H4 (cell line): ENCODE measurements at places on chromosomes 2 and 18.

- no peak for DNase-seq
Observed at GRCh38 chr2:16176971-16177480, 236.7 kb downstream of the MYCN start.

DNA sequence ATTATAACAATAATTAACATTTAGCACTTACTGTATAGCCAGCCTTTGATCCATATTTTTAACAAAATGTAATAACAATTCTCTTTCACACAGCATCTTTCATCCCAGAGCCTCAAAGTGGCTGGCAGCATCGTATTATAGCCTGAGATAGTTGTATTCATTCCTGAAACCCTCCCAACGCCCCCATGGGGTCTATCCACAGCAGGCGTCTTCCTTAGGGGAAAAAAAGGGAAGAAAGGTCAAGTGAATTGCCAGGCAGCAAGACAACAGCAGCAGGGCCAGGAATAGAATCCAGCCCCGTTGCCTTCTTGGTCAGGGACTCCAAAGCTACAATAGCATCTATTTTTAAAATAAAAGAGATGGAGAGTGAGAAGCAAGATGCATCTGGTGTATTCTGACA lies 424.4 kb upstream of the ID2 start:
- no peak for DNase-seq

GRCh38 chr2:197675711-197676188 lies 363 bp upstream of the RFTN2 start:
- peak; percentile 21 for DNase-seq

GRCh38 chr2:160794926-160795325 lies 301.3 kb upstream of the RBMS1 start:
- no peak for DNase-seq

GRCh38 chr2:211591426-211591825 lies 947.2 kb downstream of the ERBB4 start:
- DNase-seq = no peak

GRCh38 chr2:53622141-53622540 lies 145.5 kb upstream of the CHAC2 start:
- DNase-seq = no peak

GRCh38 chr18:76859474-76860339 lies 37.4 kb downstream of the ZNF236 start:
- no peak for DNase-seq

GRCh38 chr2:235510318-235510717 lies 16.5 kb downstream of the AGAP1 start:
- DNase-seq = no peak

GRCh38 chr18:26056291-26056690 lies 34.1 kb downstream of the SS18 start:
- no peak for DNase-seq

- DNase-seq = no peak
Observed at GRCh38 chr2:20107352-20107751, 55.9 kb upstream of the LAPTM4A start.

DNA sequence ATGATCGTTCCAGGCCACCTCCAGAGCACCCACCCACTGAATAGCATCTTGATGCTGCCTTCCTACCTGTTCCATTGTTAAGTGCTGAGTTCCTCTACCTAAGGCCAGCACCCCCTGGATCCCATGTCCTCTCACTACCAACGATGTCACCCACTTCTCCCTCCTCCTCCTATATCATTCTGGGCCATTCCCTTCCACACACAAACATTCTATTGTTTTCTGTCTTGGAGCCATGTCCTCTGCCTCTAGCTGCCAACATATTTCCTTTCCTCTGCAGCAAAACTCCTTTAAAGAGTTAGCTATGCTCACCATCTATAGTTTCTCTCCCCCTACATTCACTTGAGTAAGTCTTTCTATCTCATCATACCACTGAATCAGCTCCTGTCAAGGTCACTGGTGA lies 64.0 kb upstream of the ACKR3 start:
- DNase-seq = no peak

- DNase-seq = no peak
Observed at GRCh38 chr2:168478206-168478605, 22.1 kb downstream of the CERS6 start.

GRCh38 chr18:68778280-68778886 lies 19.5 kb upstream of the CCDC102B start:
- DNase-seq = no peak

DNA sequence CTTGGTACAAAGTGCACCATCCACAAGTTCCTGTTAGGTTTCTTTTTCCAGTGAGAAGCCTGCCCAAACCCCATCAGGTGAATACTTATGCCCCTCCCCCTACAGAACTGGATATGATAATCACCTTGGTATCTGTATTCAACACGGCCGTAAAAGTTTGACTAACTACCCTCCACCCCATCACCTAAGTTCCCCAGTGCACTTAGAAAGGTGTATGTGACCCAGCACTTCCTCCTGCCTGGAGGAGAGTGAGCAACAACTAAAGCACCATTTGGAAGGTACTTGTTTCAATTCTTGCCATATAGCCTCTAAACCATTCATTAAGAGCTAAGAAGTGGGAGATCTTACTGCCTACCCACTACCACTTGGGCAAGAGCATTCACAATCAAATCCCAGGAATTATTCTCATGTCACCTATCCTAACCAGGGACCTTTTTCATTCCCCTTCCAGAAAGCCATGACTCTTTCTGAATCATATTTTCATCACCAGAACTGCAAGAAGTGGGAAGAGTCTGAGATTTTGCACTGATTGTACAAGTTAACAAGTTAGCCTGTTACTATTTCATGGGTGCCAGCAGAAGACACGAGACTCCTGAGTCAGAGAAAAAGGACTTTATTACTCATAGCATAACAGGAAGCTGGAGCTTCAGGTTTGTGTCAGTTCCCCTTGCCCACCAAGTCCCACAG lies 53.5 kb upstream of the NDUFV2 start:
- no peak for DNase-seq

GRCh38 chr18:26432651-26433424 lies 115.5 kb downstream of the KCTD1 start:
- no peak for DNase-seq

DNA sequence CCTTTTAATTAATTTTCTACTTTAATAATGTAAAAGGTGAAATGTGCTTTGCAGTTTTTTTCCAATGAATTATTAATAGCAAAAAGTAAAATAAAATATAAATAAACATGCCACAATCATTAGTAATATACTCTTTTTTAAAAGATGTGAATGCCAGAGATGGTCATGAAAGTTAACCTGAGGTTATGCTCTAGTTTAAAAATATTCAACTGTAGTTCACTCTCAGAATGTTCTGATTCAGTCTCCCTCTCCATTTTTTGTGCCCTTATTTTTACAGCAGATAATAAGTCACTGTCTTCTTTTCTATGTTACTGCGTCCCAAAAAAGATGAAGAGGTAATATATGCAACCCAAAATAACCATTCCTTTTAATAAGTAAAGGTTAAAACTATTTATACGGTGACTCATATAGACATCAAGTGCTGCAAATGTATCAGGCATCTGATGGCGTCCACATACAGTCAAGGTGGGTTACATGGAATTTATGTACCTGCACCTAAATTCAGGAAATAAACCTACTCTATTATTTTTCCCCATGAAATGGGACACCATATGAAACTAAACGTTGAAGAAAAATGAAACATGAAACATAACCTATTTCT lies 153.6 kb upstream of the ZNF804A start:
- DNase-seq = no peak

GRCh38 chr2:215668378-215668775 lies 232.5 kb upstream of the FN1 start:
- DNase-seq = no peak

- peak; percentile 7 for DNase-seq
Observed at GRCh38 chr18:4433717-4434116, 21.4 kb downstream of the DLGAP1 start.

DNA sequence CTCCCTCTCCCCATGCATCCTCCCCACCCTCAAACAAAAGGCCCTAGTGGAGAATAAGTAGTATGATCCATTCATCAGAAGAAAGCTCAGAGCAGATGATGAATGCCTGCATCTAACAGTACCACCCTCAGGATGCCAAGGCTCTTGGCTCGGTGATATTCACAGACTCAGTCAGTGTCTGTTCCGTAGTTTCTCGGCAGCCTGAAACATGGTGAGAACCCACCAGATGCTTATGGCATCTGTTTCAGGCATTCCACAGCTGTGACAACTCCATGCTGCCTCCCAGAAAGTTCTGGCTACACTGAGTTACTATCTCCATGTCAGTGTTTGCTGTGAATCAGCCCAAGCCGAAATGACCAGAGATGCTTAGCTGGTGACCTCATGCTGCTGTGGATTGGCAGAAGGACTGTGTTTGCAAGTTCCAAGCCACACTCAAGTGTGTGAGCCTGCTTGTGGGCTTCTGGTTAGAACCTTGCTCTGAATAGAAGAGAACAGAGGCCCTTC lies 83.9 kb downstream of the WDSUB1 start:
- DNase-seq = peak; percentile 49

DNA sequence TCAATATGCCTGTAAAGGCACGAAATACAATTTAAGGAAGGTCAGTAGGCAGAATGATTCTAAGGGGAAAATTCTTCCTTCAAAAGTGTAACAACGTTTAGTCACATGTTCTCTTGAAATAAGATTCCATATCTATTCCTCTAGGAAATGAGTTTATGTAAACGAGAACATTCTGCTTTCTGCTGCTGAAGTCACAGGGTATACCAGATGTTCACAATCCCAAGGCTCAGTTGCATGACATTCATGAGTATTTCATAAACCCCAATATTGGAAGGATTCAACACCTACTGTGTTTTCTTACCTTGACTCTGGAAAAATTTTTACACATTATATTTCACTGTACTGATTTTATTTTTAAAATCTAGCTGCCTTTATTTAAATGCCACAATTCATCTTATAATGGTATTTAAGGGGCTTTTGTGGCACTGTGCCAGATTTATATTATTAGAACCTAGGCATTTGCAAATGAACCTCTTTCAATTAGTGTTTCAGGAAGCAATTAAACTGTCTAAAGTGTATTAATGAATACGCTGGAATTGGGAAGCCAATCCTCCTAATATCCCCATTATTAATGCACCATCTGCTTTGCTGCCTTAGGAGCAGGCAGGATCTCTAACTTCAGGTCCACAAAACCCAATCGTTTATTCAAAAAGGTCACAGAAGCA lies 542.6 kb upstream of the KLHL29 start:
- no peak for DNase-seq

DNA sequence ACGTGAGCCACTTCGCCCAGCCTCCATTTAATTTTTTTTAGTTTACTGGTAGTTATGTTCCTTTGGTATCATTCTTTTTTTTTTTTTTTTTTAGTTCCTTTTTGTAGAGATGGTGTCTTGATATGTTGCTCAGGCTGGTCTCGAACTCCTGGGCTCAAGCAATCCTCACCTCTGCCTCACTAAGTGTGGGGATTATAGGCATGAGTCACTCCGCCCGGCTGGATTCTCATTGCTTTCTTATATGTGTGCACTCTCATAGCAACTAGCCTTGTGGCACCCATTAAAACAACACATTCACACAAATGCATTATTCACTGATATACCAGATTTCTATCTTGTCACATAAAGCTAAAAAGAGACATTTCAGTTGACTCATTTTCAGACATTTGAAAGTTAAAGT lies 4.2 kb downstream of the TTC27 start:
- peak; percentile 16 for DNase-seq
